Activated CD4-positive, CD25-positive, alpha-beta regulatory T cell treated with anti-CD3 and anti-CD28 coated beads, Interleukin-2, amount 50 U/mL, for 72 hours (primary cell): ENCODE measurements at places on chromosomes 3 and 15.

DNA sequence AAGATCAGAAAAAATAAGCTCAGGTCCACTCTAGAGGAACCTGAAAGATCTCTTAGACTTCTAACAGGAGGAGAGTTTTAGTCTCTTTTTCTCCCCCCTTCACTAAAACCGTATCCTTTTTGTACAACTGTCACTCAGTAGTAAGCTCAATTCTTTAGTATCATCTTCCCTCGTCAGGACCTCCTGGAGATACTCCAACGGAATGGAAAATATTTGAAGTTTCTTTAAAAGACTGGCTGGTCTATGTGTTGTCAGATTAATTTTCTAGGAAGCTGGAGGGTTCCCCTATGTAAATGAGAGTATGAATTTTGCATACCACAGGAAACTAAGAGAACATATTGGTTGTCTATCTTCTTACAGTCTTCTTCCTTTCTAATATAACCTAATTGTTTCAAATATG lies 747.7 kb upstream of the CBLB start:
- DNase-seq, result no peak

DNA sequence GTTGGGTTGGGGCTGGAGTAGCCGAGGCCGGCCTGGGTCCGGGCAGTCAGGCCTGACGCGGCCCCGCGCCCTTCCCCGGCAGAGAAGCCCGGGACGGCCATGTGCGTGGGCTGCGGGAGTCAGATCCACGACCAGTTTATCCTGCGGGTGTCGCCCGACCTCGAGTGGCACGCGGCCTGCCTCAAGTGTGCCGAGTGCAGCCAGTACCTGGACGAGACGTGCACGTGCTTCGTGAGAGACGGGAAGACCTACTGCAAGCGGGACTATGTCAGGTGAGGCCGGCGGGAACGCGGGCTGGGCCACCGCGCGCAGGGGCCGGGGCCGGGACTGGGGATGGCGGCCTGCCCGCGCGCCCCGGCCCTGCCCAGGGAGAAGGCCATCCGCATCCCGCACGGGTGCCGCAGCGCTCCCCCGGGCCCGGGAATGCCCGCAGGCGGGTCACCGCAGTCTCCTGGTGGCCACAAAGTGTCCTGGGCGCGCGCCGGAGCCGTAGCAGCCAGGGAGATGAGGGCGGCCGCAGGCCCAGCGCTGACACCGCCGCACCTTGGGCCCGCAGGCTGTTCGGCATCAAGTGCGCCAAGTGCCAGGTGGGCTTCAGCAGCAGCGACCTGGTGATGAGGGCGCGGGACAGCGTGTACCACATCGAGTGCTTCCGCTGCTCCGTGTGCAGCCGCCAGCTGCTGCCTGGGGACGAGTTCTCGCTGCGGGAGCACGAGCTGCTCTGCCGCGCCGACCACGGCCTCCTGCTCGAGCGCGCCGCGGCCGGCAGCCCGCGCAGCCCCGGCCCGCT lies 1.3 kb downstream of the ISL2 start:
- no peak for DNase-seq

- no peak for DNase-seq
Measured at GRCh38 chr3:187943677-187944389, 198.6 kb upstream of the BCL6 start.

- DNase-seq, result no peak
Measured at GRCh38 chr3:127821394-127821793, 921 bp downstream of the MGLL start.

DNA sequence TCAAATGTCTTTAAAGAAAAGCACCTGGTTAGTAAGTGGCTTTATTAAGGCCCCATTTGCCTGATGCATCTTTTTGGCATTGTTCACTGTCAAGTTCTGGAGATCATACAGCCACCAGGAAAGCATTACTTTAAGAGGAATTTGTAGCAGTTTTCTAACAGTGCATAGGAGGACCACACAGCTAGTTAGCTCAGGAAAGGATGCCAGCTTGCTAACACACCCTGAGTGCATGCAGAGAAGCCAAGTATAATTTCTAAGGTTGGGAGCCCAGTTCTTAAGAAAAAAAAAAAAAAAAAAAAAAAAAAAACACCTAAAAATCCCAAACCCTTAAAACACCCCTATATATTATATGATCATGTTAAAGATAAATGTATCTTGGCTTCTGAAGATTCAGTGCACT lies 102.0 kb upstream of the FEZF2 start:
- no peak for DNase-seq

- DNase-seq, result no peak
Measured at GRCh38 chr3:194586836-194587235, 46.4 kb downstream of the TMEM44 start.

DNA sequence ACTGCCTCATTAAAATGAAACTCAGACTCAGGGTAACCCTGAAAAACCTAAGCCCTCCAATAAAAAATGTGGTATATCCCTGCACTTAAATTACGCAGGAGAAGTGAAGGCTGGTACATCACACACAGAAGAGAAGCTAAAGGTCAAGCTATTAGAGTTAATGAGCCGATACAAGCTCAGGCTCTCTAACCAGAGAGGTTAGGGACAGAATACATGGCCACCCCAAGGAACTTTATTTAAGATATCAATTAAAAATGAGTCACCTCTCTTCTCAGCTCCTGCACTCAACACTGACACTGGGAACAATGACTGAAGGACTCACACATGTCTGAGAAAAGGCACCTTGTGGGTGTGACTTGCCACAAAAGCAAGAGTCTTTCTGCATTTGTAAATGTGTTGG lies 800.6 kb upstream of the CFAP20DC start:
- no peak for DNase-seq

DNA sequence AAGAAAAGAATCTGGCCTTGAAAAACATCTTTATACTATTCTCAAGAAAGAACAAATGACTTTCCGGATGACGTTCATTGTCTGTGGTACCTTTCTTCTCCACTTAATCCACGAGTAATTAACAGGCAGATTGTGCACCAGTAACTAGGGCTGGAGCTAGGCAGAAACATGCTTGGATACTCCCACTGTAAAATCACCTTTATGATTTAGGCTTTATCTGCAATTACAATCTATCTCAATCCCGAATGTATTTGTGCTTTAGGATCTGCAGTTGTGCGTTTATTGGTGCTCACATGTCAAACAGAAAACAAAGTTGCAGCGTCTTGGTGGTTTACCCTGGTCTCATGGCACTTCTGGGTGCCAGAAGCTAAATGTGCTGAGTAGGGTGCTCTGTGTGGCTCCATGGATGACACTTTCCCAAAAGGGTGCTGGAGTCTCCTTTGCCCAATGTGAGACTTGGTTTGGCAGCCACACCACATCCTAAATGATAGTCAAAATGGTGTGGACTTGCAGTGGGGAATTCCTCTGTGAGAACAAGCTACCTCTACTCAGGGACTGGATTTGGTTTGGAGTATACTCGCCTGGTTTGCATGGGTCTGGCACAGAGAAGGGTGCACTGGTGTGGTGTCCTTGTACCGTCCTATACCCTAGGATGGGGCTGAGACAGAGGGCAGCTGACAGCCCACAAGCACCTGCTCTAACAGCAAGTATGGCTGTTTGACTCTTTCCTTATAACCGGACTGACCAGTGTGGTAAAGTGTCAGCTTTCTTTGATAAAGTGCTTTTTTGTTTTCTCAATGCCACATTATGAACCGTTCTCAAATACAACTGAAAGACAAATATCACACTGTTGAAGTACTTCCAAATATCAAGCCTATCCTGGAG lies 7.7 kb downstream of the SERP1 start:
- DNase-seq, result no peak

DNA sequence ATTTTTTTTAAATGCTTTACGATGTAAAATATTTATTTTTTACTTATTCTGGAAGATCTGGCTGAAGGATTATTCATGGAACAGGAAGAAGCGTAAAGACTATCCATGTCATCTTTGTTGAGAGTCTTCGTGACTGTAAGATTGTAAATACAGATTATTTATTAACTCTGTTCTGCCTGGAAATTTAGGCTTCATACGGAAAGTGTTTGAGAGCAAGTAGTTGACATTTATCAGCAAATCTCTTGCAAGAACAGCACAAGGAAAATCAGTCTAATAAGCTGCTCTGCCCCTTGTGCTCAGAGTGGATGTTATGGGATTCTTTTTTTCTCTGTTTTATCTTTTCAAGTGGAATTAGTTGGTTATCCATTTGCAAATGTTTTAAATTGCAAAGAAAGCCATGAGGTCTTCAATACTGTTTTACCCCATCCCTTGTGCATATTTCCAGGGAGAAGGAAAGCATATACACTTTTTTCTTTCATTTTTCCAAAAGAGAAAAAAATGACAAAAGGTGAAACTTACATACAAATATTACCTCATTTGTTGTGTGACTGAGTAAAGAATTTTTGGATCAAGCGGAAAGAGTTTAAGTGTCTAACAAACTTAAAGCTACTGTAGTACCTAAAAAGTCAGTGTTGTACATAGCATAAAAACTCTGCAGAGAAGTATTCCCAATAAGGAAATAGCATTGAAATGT lies 15.6 kb downstream of the THBS1 start:
- no peak for DNase-seq

GRCh38 chr15:57533448-57533799 lies 58.3 kb upstream of the MYZAP start:
- DNase-seq, result no peak

DNA sequence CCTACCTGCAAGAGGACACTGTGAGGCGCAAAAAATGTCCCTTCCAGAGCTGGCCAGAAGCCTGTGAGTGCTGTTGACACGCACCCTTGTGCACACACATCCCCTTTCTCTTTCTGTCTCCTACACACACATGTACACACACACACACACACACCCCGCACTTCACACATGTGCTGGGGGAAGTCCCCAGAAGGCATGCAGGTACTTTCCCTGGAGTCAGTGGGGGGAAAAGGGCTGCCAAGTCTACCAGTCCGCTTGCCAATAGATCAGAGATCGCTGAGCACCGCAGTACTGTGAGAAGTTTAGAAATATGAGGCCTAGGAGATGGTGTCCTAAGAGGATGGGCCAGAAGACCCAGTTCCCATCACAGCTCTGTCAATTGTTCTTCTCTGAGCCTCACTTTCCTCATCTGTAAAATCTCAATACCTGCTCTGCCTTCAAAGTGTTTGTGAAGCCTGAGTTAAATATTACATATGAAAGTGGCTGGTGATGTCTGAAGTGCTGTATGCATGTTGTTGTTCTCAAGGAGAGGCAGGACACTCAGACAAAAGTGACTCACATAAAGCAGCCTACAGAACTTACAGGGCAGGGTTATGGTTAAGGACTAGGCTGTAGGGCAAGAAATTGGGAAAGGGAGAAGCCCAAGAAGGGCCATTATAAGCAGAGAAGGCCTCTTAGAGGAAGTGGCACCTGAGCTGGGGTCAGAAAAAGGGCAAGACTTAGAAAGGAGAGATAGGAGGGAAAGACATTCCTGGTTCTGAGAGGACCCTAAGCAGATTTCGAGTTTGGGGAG lies 6.8 kb downstream of the IL17RE start:
- DNase-seq, result no peak

DNA sequence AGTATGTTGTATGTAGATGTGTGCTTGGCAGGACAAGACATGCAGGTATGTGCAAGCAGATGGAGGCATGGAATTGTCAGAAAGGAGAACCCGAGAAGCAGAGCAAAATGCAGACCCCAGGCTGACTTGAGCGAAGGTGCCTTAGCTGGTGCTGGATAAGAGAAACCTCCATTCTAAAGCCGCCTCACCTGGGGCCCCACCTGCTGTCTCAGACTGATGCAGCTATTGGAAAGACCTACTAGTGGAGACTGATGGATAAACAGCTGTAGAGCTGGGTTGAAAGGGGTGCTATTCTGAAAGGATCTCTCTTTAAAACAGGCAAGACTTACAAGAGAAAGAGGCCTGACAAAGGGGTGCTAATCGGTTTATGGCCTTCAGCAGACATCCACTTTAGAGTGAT lies 86.2 kb downstream of the EPHB1 start:
- DNase-seq, result no peak

DNA sequence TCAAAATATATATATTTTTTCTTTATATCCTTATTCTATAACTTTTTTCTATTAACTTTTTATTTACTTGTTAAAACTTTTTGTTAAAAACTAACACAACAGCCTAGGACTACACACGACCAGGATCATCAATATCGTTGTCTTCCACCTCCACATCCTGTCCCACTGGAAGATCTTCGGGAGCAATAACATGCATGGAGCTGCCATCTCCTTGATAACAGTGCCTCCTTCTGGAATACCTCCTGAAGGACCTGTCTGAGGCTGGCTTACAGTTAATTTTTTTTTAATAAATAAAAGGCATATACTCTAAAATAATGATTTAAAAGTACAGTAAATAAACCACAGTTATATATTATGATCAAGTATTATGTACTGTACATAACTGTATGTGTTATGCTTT lies 58.9 kb downstream of the SFMBT1 start:
- DNase-seq, result no peak

GRCh38 chr3:84963137-84963536 lies 4.3 kb downstream of the CADM2 start:
- DNase-seq, result no peak

DNA sequence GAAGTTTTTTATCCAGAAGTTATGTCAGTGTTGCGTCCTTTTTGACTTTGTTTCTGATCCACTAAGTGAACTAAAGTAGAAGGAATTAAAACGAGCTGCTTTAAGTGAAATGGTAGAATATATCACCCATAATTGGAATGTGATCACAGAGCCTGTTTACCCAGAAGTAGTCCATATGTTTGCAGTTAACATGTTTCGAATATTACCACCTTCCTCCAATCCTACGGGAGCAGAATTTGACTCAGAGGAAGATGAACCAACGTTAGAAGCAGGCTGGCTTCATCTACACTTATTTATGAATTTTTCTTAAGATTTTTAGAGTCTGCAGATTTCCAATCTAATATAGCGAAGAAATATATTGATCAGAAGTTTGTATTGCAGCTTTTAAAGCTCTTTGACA lies 57.6 kb downstream of the DNAH1 start:
- DNase-seq, result no peak

DNA sequence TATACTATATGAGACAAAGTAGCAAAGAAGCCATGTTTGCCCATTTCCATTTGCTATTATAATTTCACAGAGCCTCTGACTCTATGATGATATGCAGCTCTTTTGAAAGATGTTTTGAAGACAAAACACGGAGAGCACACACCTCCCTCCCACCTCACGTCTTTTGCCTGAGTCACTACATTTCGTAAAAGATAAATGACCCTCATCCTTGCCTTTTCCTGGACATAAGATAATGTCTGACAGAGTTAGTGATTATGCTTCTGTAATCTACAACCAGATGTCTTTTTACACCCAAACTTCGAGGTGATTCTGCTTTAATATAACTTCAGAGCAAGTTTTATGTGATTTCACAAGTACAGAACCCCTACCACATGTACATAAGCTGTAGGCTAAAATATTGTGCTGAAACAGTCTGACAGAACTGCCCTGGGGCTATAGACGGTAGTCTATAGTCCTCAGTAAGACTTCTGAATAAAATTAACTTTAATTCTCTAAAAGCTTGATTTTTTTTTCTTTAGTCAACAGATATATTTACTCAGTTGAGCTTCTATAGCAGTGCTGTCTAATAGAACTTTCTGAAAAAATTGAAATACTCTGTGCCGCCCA lies 99.9 kb downstream of the CD200R1L start:
- DNase-seq, result no peak

DNA sequence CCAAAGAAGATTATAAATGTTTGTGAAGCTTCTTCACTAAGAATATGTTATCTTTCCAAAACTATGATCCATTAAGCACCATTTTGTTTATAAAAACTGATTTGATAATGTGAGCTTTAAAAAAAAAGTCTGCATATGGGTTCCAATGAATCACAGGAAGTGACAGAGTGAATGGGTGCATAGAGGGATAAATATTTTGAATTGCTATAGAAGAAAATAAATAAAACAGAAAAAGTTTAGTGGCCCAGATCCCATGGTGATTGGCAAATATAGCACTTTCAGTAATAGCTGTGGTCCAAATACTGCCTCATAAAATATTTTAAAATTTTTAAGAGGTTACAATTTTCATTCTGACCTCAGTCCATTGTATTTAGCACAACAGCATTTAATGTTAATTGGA lies 19.2 kb downstream of the CPA3 start:
- DNase-seq, result no peak
